ENCODE measurements at places on chromosomes 11 and 22. TPM values are rescaled to one million over a fixed set of nuclear protein-coding genes. Genes with fewer than 3 reads are reported as not detected.

KRTAP5-8 gene
- total RNA-seq = not detected

DNA sequence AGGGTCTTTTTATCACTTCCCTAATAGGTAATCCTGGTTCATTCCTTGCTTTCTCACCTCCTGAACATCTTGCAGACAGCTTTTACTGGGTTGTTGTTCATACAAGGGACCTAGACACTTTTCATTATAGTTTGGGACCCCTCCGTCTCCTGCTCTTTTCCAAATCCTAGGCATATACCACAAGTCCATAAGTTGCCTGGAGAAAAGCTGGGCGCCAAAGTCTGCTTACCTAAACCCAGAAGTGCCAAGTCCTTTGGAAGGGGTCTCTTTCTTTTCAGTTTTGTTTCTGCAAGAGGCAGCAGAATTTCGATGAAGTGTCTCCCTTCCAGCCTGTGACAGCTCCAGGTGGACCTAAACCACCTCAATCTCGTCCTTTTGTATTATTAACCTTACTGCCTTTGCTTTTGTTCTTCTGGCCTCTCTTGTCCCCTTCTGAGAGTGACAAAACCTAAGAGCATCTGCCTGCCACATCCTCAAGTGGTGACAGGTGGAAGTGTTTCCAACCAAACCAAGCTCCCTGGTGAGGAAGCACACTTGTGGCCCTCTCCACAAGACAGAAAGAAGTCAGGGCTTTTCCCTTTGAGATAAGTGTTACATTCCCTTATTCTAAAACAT is 19.5 kb upstream of the P2RY6 start:
- DNase-seq = peak; percentile 21

DNA sequence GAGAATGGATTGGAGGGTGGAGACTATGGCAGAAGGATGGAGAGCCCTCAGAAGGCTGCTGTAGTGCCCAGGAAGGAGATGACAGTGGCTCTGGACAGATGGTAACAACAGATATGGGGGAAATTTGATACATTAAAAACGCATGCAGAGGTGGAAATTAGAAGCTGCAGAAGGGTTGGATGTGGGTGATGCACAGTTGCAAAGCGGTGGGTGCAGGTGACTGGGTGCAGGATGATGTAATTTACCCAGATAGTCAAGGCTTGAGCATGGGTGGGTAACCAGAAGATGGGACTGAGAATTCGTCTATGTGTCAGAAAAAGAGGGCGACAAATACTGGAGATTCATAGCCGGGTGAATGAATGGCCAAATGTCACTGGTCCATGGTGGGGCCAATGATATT is 570.3 kb downstream of the MN1 start:
- DNase-seq = no peak

GRCh38 chr11:118838905-118839553 is 44.7 kb upstream of the CXCR5 start:
- DNase-seq = no peak

DNA sequence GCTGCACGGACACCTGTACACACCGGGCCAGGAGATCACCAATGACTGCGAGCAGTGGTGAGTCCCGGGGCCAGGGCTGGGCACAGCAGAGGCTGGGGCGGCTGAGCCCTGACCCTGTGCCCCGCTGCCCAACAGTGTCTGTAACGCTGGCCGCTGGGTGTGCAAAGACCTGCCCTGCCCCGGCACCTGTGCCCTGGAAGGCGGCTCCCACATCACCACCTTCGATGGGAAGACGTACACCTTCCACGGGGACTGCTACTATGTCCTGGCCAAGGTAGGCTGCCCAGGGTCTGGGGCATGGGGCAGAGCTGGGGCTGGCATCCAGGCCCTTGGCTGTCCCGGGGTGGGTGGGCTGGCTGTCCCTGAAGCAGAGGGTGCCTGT is 7.7 kb downstream of the MUC2 start:
- DNase-seq = peak; percentile 10

NNMT gene
- total RNA-seq = 119 TPM

GRCh38 chr11:94855666-94856065 is 87.5 kb downstream of the AMOTL1 start:
- DNase-seq = no peak

DNA sequence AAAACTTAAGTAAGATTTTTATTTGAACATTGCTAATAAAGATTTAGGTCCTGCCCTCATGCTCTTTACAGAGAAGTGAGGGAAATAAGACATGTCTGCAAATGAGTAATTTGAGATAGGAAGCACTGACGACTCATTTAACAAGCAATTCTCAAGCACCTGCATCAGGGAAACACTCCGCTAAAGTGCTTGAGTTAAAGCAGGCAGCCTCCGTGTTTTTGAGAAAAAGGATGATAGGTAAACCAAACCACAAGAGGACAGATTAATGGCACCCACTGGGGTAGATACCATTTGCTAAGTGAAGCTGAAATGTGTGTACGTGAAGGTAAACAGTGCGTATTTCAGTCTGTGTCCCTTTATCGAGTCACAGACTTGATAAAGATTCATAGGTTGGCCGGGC is 184.6 kb upstream of the CARD18 start:
- DNase-seq = no peak

GRCh38 chr22:35477911-35478582 is 62.6 kb upstream of the RASD2 start:
- peak; percentile 28 for DNase-seq

All from left cardiac atrium (tissue), 4 donors.